ENCODE measurements at places on chromosomes 7 and 10. TPM values are rescaled to one million over a fixed set of nuclear protein-coding genes. Genes with fewer than 3 reads are reported as not detected.

The CXCL12 gene
- polyA plus RNA-seq = 93.4 TPM

The CAMK1D gene
- polyA plus RNA-seq = 10.4 TPM

The PPP1R17 gene
- polyA plus RNA-seq = not detected

The SCIN gene
- not detected for polyA plus RNA-seq

Measured in AG04450 (cell line).